ENCODE measurements at places on chromosomes 2 and 18. TPM values are rescaled to one million over a fixed set of nuclear protein-coding genes. Genes with fewer than 3 reads are reported as not detected.

Gene ARHGAP28
- 12.6 TPM for total RNA-seq

DNA sequence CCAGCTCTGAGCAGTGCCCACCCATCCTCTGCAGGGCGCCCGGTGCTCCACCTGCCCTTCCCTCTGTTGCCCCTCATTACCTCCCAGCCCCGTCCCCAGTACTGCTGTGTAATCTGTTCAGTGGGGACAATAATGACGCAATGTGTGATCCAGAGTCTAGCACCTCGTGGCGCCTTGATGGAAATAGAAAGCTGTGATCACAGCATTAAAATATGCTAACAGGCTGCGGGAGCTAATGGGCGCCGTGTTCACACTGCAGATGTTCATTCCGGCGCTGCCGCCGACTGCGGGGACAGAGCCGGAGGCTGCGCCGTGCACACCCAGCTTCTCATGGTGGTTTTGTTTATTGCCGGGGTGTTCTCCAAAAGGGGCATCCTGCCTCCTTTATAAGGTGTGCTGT lies 235.2 kb downstream of the LDLRAD4 start:
- H3K4me3 ChIP-seq, result no peak overlapping the region
- no peak for DNase-seq
- no peaks in the 10 kb centered on the region for H3K4me1 ChIP-seq
- no peak overlapping the region for H3K27ac ChIP-seq

- no peak overlapping the region for H3K4me3 ChIP-seq
- DNase-seq, result no peak
- H3K27ac ChIP-seq, result no peak overlapping the region
- H3K27me3 ChIP-seq, result no peaks in the 10 kb centered on the region
- no peaks in the 10 kb centered on the region for H3K36me3 ChIP-seq
Measured at GRCh38 chr2:233022561-233022960, 9.5 kb upstream of the NGEF start.

DNA sequence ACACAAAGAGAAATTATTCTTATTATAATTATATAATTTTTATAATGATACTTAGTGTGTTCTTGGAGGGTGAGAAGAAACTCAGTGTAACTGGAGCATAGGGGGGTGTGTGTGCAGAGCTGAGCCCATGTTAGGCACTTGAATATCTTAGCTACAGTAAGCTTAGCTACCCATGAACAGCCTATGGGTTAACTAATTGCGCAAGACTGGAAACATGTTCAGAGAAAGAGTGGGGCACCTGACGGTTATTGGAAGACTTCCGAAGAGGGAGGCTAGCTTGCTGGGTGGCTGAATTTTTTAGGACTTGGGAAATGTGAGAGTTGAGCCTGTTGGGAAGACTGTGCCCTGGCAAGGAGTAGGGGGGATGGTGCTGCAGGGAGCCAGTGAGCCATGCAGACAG lies 229.2 kb downstream of the SLC4A3 start:
- no peaks in the 10 kb centered on the region for H3K4me1 ChIP-seq
- H3K36me3 ChIP-seq, result no peaks in the 10 kb centered on the region
- H3K27me3 ChIP-seq, result no peaks in the 10 kb centered on the region
- no peak for DNase-seq
- no peak overlapping the region for H3K4me3 ChIP-seq

DNA sequence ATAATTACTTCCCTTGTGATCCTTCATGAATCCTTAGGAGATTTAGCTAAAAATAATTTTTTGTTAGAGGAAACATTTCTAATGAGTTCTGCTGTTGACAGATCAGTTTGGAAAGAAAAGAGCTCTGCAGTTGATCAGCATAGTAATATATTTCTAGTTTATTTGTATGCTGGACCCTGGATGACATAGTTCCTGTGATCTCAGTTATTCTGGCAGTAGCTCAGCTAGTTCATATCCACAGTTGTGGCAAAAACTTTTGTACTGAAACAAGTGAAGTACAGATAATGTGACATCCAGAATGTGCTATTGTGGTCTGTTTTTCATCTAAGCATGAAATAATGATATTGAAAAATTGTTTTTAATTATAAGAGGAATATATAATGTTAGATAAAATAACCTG lies 33.7 kb downstream of the ABI2 start:
- peaks cover 4% of the 10 kb centered on the region for H3K36me3 ChIP-seq
- H3K4me1 ChIP-seq, result no peaks in the 10 kb centered on the region
- DNase-seq, result no peak

Gene ASXL3
- not detected for total RNA-seq

Gene RUFY4
- not detected for total RNA-seq

DNA sequence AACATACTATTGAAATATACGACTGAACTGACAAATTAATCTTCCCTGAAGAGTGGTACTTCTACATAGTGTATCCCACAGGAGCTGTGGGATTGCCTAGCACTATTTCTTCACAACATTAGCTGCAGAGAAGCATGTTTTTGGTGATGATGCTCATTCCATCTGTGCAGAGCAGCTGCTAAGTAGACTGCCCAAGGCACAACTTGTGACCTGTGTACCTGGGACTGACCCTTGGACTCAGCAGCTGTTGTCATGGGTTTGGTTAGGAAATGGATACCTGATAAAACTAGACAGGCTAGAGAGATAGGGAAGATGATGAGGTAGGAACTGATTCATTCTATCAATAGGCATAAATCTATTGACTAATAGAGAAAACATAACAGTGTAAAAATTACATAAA lies 1204.0 kb downstream of the DSC3 start:
- H3K27me3 ChIP-seq, result no peaks in the 10 kb centered on the region
- no peak for DNase-seq
- H3K36me3 ChIP-seq, result no peaks in the 10 kb centered on the region
- no peaks in the 10 kb centered on the region for H3K4me1 ChIP-seq
- H3K27ac ChIP-seq, result no peak overlapping the region

Gene MFSD6
- 14.4 TPM for total RNA-seq

DNA sequence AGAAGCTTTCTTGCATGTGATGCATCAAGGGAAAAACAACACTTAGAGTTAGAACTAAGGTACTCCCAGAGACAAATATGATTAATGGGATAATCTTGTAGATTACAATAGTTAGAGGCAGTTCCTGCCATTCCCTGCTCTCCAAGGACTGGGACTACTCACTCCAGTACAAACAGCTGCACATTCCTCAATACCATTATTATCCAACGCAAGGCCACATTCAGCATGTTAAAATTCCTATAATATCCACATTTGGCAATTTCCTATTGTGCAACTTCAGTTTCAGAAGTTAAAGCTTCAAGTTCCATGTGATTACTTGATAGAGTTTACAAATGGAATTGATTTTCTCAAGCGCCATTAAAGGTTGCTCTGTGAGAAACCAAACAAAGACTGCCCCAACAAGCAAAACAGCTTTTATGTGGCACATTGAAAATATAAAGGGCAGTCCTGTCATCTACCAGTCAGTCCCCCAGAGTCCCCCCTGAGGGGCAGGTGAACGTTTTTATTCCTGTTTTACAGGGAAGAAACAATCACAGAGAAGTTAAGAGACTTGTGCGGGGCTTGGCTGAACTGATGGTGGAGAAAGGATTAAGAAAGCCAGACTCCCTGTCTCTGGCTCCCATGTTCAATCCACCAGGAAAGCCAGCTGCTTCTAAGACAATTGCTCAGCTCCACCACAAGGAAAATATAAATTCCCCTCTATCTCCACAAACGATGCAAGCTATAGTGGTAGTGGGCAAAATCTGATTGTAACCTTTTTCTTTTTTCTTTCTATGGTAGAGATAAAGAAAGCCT lies 72.6 kb downstream of the TXNL1 start:
- peaks cover 19% of the 10 kb centered on the region for H3K4me1 ChIP-seq
- no peaks in the 10 kb centered on the region for H3K27me3 ChIP-seq
- H3K36me3 ChIP-seq, result no peaks in the 10 kb centered on the region
- peak; percentile 34 for DNase-seq

GRCh38 chr2:204065566-204065965 lies 129.0 kb downstream of the ICOS start:
- H3K4me1 ChIP-seq, result no peaks in the 10 kb centered on the region
- no peaks in the 10 kb centered on the region for H3K36me3 ChIP-seq
- no peak for DNase-seq

- no peaks in the 10 kb centered on the region for H3K27me3 ChIP-seq
- no peak overlapping the region for H3K4me3 ChIP-seq
- H3K27ac ChIP-seq, result no peak overlapping the region
- H3K4me1 ChIP-seq, result no peaks in the 10 kb centered on the region
- H3K36me3 ChIP-seq, result no peaks in the 10 kb centered on the region
Measured at GRCh38 chr2:100121124-100121718, 21.2 kb downstream of the AFF3 start.

DNA sequence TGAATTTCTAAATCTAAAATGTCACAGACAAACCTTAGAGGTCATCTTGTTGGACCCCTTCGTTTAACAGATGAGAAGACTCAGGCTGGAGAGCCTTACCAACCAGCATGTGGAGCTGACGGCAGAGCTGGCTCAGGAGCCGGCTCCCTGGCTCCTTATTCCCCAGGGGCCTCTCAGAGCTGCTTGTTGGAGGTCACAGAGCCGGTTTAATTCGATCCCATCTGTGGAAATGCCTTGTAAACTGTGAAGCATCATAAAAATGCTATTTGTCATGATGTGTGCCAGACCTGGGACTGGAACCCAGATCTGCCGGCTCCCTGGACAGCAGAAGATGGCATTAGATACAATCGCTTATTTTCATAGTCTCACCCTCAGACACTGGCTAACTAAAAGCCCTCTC lies 8.2 kb upstream of the CIB4 start:
- H3K27me3 ChIP-seq, result peaks cover 36% of the 10 kb centered on the region
- DNase-seq, result no peak
- no peaks in the 10 kb centered on the region for H3K4me1 ChIP-seq
- no peak overlapping the region for H3K27ac ChIP-seq
- no peak overlapping the region for H3K4me3 ChIP-seq
- no peaks in the 10 kb centered on the region for H3K36me3 ChIP-seq

GRCh38 chr2:143903172-143903856 lies 616.6 kb downstream of the ZEB2 start:
- H3K4me1 ChIP-seq, result no peaks in the 10 kb centered on the region
- H3K36me3 ChIP-seq, result no peaks in the 10 kb centered on the region
- H3K4me3 ChIP-seq, result no peak overlapping the region
- no peaks in the 10 kb centered on the region for H3K27me3 ChIP-seq

GRCh38 chr2:12731701-12732280 lies 15.1 kb downstream of the TRIB2 start:
- no peak for DNase-seq
- H3K36me3 ChIP-seq, result peaks cover 82% of the 10 kb centered on the region
- H3K27ac ChIP-seq, result no peak overlapping the region
- H3K4me1 ChIP-seq, result peaks cover 10% of the 10 kb centered on the region

- peak; percentile 14 for DNase-seq
- H3K4me1 ChIP-seq, result peaks cover 4% of the 10 kb centered on the region
- H3K36me3 ChIP-seq, result no peaks in the 10 kb centered on the region
Measured at GRCh38 chr2:43754180-43754579, 19.7 kb upstream of the DYNC2LI1 start.

DNA sequence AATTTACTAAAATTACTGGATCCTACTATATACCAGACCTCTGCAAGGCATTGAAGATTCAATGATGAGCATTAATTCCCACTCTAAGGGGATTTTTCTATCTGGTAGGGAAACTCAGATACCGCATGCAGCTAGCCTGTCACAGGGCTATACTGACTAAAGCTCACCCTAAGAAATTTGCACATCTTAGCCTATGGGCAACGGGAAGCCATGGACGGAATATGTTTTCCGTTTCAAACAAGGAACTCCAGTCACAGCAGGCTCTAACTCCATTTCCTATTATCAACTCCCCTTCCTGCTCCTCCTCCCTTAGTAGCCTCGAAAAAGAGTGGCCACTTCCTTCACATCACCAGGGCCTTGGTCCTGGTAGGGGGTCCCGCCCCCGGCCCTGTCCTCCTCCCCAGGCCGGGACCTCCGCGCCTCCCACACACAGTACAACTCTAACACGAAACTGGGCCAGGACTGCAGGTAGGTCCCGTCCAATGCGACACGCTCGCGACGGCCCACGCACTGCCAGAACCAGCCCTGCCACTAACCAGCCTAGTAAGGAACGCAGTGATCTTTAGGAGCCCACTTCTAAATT lies 659 bp upstream of the COX5B start:
- DNase-seq, result peak; percentile 45
- H3K27me3 ChIP-seq, result no peaks in the 10 kb centered on the region
- H3K4me1 ChIP-seq, result 0 out of 2 replicates have a peak, but pooled peaks cover 2% of the 10 kb centered on the region
- H3K36me3 ChIP-seq, result peaks cover 19% of the 10 kb centered on the region
- H3K4me3 ChIP-seq, result peak overlapping the region; percentile 82

DNA sequence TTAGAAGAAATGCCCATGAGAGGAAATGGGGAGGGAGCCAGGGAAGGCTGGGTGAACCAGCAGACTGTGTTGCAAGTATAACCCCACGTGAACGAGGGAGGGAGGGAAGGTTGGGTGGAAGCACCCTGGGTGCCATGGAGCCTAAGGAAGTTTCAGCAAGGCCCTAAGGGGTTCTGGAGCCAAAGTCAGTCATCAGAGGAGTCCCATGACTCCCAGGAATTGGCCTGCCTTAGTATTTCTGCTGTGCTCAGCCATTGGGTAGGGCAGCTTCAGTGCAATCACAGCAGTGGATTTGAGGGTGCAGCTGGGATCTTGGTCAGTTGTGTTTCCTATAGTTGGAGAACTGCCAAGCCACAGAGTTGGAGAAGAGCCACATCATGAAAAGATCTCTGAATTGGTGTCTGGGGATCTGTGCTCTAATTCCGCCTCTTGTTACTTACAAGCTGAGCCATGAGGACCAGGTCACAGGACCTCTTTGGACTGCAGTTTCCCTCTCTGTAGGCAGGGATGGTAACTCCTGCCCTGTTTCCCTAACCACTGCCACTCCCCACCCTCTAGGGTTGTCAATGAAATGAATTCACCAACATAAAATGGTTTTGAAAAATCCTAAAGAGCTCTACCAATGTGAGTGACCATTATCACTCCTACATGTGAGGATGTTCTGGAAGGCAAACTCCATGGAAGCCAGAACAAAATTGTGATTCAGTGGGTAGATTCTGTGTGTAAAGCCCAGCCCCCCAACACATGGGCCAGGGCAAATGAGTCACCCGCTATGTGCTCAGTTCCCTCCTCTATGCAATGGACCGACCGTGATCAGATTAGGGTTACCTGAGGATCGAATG lies 108.9 kb downstream of the CLIP4 start:
- DNase-seq, result peak; percentile 93
- H3K4me1 ChIP-seq, result peaks cover 48% of the 10 kb centered on the region
- H3K36me3 ChIP-seq, result peaks cover 29% of the 10 kb centered on the region

Measured in SJCRH30 (cell line).